ENCODE measurements at places on chromosomes 7 and 10.

- no peak for DNase-seq
Observed at GRCh38 chr7:151866028-151866427, 10.9 kb downstream of the PRKAG2 start.

DNA sequence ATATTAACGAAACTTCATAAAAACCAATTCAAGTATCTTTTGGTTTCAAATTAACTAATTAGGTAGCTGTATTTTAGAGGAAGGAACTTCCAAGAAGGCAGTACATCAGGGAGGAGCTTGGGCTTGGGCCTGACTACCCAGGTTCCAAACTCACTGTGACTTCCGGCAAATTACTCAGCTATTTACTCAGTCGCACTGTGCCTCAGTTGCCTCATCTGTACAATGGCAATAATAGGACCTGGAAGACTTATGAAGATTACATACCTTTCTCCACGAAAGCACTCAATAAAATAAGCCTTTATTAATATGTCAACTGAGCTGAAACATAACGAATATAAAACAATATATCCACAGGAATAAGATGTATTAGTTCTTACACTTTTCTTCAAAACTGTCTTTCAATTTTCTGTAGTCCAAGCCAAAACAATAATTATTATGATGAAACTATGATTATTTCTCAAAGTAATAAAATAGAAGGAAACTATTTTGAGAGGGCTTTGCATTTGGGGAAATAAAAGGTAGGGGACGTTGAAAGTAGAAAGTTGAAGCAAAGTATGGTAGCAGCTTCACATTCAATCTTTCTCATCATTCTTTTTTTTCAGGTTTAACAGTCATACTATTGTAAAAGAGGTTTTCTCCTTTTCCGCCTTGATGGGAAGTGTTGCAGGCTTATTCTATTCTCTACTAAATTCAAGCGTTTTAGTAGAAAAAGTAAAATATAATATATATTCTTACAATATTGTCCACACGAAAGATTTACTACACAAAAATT is 10.5 kb upstream of the EBLN1 start:
- no peak for DNase-seq

GRCh38 chr10:74343804-74344203 is 192.8 kb downstream of the ADK start:
- no peak for DNase-seq

GRCh38 chr10:123154711-123155505 is 706 bp downstream of the BUB3 start:
- peak; percentile 61 for DNase-seq

GRCh38 chr10:13806419-13806818 is 219.7 kb downstream of the PRPF18 start:
- no peak for DNase-seq

DNA sequence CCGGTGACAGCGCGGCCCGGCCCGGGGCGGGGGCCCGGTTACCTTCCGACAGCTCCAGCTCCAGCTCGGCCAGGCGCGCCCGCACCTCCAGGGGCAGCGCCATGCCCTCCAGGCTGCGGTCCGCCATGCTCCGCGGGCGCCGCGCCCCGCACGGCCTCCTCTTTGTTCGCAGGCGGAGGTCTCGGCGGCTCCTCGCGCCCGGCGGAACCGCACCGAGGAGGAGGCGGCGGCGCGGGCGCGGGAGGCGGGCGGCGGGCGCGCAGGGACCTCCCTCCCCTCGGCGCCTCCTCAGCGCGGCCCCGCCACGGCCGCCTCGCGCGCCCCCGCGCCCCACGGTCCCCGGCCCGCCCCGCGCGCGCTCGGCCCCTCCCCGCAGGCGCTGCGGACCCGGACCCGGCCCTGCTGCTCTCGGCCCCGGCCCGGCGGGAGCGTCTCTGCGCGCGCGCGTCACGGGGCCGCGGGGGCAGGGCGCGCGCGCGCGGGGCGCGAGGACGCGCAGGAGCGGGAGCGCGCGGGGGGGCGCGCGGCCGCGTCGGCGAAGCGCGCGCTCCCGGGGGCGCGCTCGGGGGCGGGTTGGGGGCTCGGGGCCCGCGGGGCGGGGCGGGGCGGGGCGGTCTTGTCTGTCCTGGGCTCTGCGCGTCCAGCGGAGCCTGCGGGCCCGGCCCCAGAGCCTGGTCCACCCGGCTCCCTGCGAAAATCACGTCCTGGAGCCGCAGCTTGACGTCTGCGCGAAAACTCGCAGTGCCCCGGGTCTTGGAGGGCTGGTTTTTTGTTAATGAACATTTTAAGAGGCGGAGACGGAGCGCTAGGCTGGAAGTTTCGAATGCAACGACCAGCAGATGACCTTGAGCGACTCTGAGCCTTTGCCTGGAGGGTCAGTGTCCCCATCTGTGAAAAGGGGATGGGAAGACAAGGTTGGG is at the start of gene DIP2C:
TSS of gene DIP2C (minus strand) at position 217 of the 920 bp plus-strand sequence. CDS start at position 127, 90 bp downstream.
- DNase-seq: peak; percentile 58

- DNase-seq: no peak
Observed at GRCh38 chr7:24885305-24885704, 94.7 kb downstream of the OSBPL3 start.

GRCh38 chr7:45917064-45917463 is 4.0 kb downstream of the IGFBP3 start:
- DNase-seq: no peak

All from G401 (cell line).